ENCODE measurements at places on chromosomes 3 and 15.

DNA sequence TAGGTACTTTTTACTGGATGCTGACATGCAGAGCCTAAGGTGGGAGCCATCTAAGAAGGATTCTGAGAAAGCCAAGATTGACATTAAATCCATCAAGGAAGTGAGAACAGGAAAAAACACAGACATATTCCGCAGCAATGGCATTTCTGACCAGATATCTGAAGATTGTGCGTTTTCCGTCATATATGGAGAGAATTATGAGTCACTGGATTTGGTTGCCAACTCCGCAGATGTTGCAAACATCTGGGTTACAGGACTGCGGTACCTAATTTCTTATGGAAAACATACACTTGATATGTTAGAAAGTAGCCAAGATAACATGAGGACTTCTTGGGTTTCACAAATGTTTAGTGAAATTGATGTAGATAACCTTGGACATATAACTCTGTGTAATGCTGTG is 125.1 kb downstream of the PLCL2 start:
- no peak for DNase-seq

DNA sequence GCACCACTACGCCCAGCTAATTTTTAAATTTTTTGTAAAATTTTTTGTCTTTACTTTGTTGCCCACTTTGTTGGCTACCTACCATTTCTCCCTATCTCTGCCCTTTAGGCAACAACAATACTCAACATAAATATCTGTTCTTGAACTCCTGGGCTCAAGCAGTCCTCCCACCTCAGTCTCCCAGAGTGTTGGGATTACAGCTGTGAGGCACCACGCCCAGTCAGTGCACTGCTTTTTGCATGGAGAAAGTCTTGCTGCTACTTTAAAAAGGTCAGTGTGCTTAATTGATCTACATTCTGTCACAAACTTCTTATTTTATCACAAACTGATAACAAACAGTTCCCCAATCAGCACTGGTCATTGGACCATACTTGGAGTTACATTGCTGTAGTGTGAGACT is 8.0 kb downstream of the USP8 start:
- DNase-seq, result no peak

DNA sequence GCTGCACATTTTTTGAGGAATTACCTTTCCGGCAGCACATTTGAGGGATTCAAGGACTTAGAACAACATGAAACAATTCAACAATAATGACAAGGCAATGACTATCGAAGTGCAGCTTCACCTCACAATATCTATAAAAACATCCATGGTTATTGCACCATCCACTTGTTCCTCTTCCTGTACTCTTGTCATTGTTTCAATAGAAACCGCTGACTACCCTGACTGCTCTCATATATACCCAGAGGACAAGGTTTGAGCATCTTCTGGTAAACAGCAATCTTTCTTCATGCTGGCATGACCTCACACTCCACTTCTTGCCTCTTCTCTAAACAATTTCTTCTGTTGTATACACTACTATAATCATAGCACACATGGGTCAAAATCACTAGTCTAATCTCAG is 864.9 kb downstream of the FHIT start:
- DNase-seq, result no peak

DNA sequence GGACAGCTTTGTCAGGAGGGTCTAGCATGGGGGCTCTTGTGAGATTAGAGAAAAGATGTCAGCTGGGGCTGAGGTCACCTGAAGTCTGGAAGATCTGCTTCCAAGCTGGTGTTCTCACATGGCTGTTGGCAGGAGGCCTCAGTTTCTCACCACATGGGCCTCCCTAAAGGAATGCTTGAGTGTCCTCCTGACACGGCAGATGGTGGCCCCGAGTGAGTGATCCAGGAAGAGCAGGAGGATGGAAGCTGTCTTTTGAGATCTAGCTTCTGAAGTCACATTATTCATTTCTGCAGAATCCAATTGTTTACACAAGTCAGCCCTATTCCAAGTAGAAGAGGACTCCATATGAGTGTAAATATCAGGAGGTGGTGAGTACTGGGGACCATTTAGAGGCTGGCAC is 344.0 kb upstream of the PROK2 start:
- DNase-seq, result no peak

DNA sequence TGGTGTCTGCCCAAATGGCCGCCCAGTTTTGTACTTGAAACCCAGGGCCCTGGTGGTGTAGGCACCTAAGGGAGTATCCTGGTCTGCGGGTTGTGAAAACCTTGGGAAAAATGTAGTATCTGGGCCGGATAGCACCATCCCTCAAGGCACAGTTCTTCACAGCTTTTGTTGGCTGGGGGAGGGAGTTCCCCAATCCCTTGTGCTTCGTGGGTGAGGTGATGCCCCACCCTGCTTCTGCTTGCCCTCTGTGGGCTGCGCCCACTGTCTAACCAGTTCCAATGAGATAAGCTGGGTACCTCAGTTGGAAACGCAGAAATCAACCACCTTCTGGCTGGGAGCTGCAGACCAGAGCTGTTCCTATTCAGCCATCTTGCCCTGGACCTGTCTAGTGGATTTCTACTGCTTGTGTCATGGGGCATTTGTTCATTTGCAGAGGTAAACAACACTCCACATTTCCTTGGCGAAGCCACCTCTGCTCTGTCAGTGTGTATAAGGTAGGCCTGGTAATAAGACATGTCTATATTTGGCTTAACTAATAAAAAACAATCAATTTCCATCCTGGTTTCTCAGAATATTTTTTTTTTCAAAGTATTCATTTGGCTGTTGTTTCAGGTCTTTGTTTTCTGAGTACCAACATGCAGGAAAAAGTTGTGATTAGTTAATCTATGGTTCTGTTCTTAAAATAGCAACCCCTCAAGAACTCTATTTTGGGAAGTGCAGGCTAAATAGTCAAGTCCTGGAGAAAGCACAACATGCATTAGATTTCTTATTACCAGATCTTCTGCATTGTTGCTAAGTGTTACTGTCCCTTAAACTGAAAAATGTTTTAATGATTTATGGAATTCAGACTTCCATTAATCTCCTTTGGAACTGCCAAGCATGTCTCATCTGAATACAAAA is 304.3 kb downstream of the ZIC1 start:
- DNase-seq, result no peak

GRCh38 chr15:59545573-59545972 is 66.0 kb upstream of the GCNT3 start:
- DNase-seq, result no peak

GRCh38 chr15:33013827-33014445 is 180.6 kb downstream of the FMN1 start:
- DNase-seq, result no peak

DNA sequence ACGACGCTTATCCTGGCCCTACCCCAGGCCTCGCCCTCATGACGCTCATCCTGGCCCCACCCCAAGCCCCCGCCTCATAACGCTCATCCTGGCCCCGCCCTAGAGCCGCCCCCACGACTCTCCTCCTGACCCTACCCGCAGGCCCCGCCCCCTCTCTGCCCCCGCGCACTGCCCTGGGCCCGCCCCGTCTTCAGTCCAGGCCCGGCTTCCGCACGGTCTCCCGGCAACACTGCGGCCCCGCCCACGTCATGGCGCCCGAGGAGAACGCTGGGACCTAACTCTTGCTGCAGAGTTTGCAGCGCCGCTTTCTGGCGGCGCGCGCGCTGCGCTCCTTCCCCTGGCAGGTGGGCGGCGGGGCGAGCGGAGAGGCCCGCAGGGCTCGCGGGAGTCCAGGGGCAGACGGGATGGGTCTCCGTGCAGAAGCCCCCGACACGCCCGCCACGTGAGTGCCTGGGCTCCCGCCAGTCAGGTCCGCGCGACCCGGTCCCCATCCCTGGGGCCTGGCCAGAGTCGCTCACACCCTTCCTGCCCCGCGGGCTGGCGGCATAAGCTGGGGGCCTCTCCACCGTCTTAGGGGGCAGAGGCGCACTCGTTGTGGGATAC is 52.5 kb upstream of the ROPN1B start:
- DNase-seq, result peak; percentile 98

- DNase-seq, result no peak
Measured at GRCh38 chr3:71461114-71461513, 122.4 kb downstream of the FOXP1 start.

DNA sequence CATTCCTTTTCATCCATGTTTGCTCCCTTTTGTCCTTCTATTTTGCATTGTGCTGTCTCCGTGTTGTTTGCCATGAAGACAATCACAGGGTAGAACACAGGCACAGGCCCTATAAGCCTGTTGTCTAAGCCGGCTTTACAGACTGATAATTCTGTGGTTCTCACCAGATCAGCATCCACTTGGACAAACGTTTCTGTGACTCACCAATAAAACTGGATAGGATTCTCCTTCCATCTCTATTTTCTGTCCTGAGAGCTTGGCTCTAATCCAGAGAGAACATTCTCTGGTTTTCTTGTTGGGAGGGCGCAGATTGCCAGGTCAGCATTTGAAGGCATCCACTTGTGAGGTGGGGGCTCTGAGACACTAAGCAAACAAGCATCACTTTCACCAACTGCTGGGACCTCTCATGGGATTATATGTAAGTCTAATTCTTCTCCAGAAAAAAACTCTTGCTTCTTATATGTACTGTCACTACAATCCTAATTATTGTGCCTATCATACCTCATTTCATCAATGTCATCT is 101.6 kb downstream of the ERC2 start:
- DNase-seq, result no peak

- DNase-seq, result no peak
Measured at GRCh38 chr3:17865631-17866030, 123.2 kb upstream of the TBC1D5 start.

GRCh38 chr3:966341-966740 is 126.5 kb upstream of the CNTN6 start:
- DNase-seq, result no peak

DNA sequence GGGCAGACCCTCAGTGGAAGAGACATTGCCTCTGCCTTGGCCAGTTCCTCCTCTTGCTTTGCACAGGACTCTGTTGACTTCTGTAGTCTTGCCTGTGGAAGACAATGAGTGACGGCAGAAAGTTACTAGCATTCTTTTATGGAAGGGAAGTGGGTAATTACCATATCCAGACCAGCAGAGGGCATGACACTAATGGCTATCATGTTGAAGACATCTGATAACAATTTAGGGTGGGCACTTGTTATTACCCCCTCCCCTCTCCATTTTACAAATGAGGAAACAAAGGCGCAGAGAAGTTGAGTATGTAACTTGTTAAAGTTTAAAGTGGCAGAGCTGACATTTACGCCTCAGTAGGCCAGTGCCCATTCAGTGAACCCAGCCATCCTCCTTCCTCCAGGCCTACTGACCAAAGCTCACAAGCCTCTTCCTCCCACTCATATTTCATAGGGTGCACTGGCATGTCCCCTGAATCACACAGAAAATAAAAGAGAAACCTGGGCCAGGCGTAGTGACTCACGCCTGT is 48.2 kb upstream of the FMN1 start:
- DNase-seq, result no peak

GRCh38 chr3:71949442-71949841 is 164.5 kb upstream of the PROK2 start:
- no peak for DNase-seq

GRCh38 chr15:88187195-88187594 is 69.3 kb downstream of the NTRK3 start:
- DNase-seq, result no peak

GRCh38 chr3:19595884-19596283 is 338.1 kb downstream of the EFHB start:
- DNase-seq, result no peak

- DNase-seq, result no peak
Measured at GRCh38 chr3:197022405-197023231, 7.0 kb downstream of the MELTF start.

DNA sequence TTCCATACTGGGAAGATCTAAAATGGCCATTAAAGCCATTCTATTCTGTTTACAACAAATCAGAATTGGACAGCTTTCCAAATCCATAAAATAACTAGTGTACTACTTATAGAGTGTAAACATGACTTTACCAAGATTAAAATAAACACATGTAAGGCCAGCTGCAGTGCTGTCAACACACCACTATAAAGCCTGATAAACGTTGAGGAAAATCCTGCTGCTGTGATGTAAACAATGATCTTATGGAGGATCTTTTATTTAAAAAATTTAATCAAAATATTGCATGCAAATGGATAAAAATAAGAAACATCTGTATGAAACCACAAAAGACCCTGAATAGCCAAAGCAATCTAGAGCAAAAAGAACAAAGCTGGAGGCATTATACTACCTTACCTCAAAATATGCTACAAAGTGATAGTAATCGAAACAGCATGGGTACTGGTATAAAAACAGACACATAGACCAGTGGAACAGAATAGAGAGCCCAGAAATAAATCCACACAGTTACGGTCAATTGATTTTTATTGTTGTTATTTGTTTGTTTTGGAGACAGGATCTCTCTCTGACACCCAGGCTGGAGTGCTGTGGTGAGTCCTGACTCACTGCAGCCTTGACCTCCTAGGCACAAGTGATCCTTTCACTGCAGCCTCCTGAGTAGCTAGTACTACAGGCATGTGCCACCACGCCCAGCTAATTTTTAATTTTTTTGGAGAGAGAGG is 428.8 kb upstream of the C2CD4B start:
- no peak for DNase-seq

DNA sequence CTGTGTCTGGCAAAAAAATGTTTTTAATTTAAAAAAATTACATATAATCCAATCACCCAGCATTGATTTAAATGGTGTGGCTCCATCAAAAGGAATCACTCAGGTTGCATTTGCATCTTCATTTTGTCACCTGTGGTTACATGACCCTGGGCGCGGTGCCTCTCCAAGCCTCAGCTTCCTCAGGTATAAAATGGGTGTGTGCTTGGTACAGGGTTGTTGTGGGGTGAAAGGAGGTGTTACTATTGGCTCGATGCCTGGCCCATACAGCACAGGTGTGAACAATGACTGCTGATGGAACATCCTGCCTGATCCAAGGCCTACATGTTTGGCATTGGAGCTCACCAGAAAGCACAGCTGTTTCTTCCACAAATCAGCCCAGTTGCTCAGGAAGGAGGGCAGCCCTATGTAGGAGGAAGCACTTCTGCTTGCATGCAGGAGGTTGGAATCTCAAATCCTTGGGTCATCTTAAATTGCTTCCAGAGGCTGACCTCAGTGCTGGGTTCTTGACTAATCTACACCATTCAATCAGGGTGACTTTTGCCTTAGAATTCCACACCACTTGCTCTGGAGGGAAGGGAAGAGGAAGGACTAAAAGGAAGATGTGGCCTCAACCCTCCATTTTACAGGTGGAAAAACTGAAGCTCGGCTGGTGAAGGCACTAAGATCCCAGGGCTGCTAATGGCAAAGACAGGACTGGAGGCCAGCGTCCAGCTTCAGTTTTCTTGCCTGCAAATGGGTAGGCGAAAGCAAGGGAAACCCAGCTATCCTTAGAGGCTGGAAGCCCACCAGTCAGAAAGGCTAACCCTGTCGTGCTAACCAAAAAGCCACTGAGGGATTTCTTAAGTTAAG is 31.7 kb downstream of the BHLHE40 start:
- DNase-seq, result no peak

- no peak for DNase-seq
Measured at GRCh38 chr3:39724233-39724846, 85.1 kb upstream of the MYRIP start.
